ENCODE measurements at places on chromosomes 3 and 15. TPM values are rescaled to one million over a fixed set of nuclear protein-coding genes. Genes with fewer than 3 reads are reported as not detected.

TICRR gene
- total RNA-seq: not detected

CLASP2 gene
- total RNA-seq: 37.7 TPM

PP2D1 gene
- not detected for total RNA-seq

CNTN3 gene
- total RNA-seq: 0.08 TPM

FOXB1 gene
- total RNA-seq: not detected

ZNF662 gene
- 1.4 TPM for total RNA-seq

LRRIQ4 gene
- total RNA-seq: not detected

PLSCR1 gene
- total RNA-seq: 11.1 TPM

ZCWPW2 gene
- total RNA-seq: 4.0 TPM

NAALADL2 gene
- total RNA-seq: 3.3 TPM

CCDC50 gene
- total RNA-seq: 36.6 TPM

CAPN7 gene
- 26.8 TPM for total RNA-seq

CADPS gene
- not detected for total RNA-seq

TGM4 gene
- not detected for total RNA-seq

ARL6 gene
- 1.3 TPM for total RNA-seq

KNG1 gene
- 0.16 TPM for total RNA-seq

CCR9 gene
- total RNA-seq: not detected

BNC1 gene
- 0.19 TPM for total RNA-seq
